ENCODE measurements at places on chromosomes 5 and 9. TPM values are rescaled to one million over a fixed set of nuclear protein-coding genes. Genes with fewer than 3 reads are reported as not detected.

Gene MARVELD2
- 4.7 TPM for polyA plus RNA-seq

Gene GARIN3
- polyA plus RNA-seq: not detected

Gene PRDM9
- not detected for polyA plus RNA-seq

Gene SERF1A
- 2.5 TPM for polyA plus RNA-seq

Gene KCNIP1
- polyA plus RNA-seq: not detected

Gene SYNPO
- polyA plus RNA-seq: 5.0 TPM

Gene C5orf47
- not detected for polyA plus RNA-seq

Gene PROB1
- polyA plus RNA-seq: 0.41 TPM

Gene LCN6
- polyA plus RNA-seq: 14.4 TPM

Gene SPATA31A3
- polyA plus RNA-seq: not detected

Gene TMEM8B
- polyA plus RNA-seq: 2.2 TPM

Gene SAPCD2
- polyA plus RNA-seq: 9.0 TPM

Gene PHYHD1
- 39.5 TPM for polyA plus RNA-seq
